Hematopoietic multipotent progenitor cell treated with erythropoietin and hydrocortisone succinate and interleukin-3 and kit ligand, for 8 days (in vitro differentiated cells): ENCODE measurements at places on chromosomes 12 and 14.

DNA sequence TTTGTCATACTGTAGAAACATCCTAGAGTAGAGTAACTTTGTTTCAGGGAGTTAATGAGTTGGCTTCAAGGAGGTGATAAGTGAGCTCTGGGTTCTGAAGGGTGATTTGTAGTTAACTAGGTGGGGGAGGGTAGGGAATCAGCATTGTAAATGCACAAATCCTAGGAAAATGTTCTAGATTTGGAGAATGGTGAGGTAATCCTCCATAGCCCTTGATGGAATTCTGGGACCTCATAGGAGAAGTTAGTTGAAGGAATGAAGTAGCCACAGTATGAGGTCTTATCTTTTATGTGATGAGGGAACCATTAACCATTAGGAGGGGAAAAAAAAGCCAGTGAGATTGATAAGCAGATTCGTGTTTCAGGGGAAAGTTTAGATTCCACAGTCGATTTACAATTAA is 8.0 kb downstream of the CNOT2 start:
- no peak for DNase-seq

GRCh38 chr14:89844508-89844907 is 110.0 kb downstream of the EFCAB11 start:
- DNase-seq: no peak

GRCh38 chr12:11500861-11501230 is 105.5 kb upstream of the PRB2 start:
- DNase-seq: no peak

DNA sequence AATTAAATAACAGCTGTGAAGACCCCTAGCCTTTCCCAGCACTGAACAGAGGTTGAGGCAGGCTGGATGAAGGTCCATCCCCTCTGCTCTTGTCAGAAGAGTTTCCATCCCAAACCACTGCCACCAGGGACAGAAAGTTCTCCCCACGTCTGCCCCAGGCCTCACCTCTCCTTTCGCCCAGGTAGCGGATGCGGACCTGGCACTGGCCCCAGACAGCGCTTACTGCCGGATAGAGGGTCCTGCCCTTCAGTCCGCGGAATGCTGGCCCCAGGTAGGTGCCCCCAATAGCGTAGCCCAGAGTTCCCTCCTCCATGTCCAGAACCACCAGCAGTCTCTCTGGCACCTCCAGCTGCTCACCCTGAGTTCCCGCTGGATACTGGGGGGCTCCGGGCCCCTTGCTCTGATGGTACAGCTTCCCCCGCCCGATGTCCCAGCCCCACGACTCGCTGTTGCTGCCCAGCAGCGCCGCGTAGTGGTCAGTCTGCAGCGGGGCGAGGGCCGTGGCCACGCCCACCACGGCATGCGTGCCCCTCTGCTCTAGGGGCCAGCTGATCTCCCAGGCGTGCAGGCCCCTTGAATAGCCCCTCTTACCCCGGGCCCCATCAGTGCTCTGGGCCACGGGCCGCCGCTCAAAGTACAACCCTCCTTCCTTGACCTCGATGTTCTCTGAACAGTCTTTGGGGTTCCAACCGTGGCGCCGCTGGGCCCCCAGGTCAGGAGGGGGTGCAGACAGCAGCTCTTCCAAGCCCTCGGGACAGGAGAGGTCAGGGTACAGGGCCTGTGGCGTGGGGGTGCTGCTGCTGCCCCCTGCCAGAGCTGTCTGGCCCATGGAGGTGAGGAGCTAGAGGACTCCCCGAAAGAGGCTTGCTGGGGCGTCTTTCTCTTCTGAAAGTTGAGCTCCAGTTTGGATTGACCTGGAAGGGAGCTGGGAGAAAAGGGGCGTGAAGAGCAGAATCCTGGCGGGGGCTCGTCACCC is 742 bp downstream of the SPSB2 start:
- peak; percentile 77 for DNase-seq

DNA sequence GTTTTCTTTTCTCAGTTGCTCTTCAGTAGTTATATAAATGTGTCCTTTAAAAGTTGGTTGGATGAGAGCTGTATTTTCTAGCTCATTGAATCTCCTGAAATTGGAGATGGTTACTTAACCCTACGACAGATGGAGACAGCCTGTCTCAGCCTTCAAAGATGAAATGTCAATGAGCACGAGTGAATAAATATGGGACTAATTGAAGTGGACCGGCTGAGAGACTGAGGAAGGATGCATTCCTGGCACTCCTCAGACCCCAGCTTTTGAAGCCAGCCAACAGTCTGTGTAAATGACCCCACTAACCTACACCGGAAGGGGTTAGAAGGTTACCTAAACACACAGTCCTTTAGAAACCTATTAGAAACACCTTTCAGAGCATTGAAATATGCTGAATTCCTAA is 46.6 kb downstream of the PDZRN4 start:
- DNase-seq: no peak

GRCh38 chr14:103748534-103748857 is 32.9 kb downstream of the ZFYVE21 start:
- no peak for DNase-seq

DNA sequence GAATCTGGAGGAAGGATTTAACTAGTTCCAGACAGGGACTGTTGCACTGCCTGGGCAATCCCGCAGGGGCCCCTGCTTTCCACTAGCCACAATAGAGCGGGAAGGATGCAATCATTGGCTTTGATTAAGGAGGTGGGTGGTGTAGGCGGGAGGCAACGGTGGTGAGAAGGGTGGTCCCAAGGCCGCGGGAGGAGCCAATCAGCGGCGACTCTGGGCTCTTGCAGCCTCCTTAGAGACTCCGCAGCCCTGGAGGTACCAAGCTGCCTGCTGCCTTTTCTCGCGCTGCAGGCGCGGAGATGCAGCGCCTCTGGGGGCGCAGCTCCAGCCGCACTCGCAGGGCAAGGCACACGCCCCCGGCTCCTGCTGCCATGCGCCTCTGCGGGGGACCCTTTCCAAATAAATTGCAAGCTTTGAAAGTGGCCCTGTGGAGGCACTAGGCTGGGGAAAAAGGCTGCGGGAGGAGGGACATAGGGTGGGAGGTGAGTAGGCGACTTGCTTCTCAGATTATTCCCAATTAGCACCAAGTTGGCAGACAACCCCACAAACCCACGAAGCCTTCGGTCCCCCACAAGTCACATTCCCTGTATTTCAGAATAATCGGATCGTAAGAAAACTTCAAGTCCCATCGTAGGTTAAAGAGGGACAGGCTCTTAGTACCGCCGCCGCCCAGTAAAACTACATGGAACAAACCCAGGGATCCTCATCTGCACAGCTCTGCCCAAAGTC is 858 bp upstream of the KCNA1 start:
- no peak for DNase-seq

- DNase-seq: no peak
Measured at GRCh38 chr12:124191966-124192365, 102.9 kb upstream of the RFLNA start.

GRCh38 chr14:76117789-76118484 is 33.8 kb upstream of the GPATCH2L start:
- no peak for DNase-seq

GRCh38 chr12:24853094-24853493 is 95.8 kb downstream of the BCAT1 start:
- no peak for DNase-seq

GRCh38 chr14:43165651-43166050 is 1341.4 kb downstream of the FSCB start:
- DNase-seq: no peak

- DNase-seq: no peak
Measured at GRCh38 chr14:78683206-78683605, 513.0 kb downstream of the NRXN3 start.

DNA sequence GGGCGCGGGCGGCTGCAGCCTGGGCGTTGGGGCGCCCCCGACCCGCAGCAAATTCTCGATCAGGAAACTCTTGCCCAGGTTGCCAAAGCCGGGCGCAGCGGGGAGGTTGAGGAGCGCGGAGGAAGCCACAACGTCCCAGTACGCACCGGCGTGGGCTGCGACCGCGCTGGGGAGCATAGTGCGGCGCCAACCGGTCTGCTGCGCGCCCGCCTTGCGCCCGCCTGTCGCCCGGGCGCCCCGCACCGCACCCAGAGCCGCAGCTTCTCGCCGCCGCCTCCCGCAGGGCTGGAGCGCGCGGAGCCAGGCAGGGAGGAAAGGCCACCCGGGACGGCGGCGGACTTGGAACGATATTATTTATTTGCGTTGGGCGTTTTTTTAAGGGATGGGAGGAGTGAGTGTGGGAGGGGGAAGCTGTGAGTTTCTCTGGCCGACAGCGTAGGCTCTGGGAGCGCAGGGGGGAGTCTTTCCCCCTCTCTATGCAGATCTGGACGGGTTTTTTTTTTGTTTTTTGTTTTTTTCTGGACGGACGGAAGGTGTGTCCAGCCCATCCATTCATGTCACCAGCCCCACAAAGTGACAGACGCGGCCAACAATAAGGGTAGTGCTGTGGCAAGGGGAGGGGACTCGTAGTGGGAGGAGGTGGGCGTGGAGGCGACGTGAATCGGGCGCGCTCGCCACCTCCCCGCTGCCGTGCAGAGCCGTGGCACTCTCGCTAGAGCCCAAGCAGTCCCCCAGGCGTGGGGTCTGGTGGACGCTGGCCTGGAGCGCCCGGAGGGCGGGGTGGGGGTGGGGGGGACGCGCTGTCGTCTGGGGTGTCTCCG is at the start of gene DBX2:
TSS of gene DBX2 (minus strand) at position 349 of the 821 bp plus-strand sequence. CDS start at position 177, 172 bp downstream.
- DNase-seq: no peak

- DNase-seq: no peak
Measured at GRCh38 chr12:5548152-5548943, 116.4 kb downstream of the NTF3 start.

- no peak for DNase-seq
Measured at GRCh38 chr12:11901701-11902524, 168.8 kb upstream of the BCL2L14 start.

DNA sequence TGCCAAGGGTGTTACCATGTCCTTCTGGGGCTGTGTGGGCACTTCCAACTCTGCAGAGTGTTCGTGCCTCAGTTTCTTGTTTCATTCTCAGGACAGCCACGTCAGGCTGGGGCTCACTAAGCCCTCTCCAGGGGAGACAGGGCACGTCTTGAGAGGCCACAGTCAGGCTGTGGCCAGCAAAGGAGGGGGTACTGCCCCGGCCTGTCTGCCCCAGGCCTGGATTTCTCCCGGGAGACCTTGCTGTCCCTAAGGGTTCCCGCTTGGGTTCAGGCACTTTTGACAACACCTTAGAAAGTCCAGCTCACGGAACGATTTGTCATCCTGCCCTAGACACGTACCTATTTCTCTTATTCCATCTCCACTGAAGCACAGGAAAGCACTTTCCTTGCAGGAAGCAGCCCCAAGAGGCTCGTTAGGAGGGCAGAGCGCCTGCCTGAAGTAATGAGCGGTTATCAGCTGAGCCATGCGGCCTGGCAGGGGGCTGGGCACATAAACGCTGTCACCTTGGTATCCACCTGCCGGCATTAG is 290.4 kb upstream of the RTL1 start:
- DNase-seq: no peak

- no peak for DNase-seq
Measured at GRCh38 chr14:104930526-104931303, 6.0 kb downstream of the PLD4 start.

GRCh38 chr12:42961395-42961794 is 371.8 kb upstream of the PRICKLE1 start:
- DNase-seq: no peak

DNA sequence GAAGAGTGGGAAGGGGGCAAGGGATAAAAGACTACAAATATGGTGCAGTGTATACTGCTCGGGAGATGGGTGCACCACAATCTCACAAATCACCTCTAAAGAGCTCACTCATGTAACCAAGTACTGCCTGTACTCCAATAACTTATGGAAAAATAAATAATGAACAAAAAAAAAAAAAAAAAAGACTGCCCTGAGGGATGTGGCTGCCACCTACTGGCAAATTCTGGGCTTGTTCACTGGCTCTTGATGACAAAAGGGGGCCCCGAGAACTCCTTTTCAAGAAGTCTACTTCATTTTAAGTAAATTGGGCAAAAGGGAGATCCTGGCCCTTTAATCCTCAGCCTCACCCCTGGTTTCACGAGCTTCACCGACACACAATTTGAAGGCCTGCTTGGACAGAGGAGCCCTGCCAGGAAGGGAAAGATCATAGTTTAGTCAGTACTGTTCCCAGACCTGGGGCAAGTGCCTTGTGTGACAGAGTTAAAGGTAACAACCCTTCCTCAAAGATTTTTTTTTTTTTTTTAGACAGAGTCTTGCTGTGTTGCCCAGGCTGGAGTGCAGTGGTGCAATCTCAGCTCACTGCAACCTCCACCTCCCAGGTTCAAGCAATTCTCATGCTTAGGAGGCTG is 26.1 kb upstream of the STAC3 start:
- peak; percentile 56 for DNase-seq

DNA sequence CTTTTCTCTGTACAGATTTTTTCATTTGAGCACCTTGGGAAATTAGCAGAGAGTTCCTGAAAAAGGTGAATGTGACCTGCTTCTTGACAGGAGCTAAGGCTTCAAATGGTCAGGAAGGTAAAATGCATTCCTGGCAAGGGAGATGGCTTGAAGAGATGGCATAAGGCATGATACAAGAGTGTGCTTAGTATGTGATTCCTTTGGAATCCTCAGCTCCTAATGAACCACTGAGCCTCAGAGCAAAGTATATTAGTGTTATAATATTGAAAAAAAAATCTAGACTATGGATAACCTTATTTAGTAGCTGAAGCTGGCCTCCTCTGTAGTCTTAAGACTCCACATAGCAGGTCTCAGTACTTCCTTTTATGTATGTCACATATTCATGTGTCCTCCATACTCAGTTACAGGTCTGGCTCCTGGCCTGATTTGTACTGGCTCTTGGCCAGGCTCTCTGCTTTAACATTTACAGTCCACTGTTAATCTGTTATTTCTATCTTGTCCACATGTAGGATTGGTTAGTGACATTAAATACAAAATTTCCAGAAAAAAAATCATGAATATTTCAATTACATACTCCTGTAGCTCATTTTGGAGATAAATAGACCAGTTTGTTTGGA is 17.9 kb downstream of the TOGARAM1 start:
- DNase-seq: no peak

- peak; percentile 92 for DNase-seq
Measured at GRCh38 chr14:20855652-20856291, 35.4 kb upstream of the RNASE3 start.

GRCh38 chr14:34251662-34252061 is 210.4 kb downstream of the SPTSSA start:
- no peak for DNase-seq

DNA sequence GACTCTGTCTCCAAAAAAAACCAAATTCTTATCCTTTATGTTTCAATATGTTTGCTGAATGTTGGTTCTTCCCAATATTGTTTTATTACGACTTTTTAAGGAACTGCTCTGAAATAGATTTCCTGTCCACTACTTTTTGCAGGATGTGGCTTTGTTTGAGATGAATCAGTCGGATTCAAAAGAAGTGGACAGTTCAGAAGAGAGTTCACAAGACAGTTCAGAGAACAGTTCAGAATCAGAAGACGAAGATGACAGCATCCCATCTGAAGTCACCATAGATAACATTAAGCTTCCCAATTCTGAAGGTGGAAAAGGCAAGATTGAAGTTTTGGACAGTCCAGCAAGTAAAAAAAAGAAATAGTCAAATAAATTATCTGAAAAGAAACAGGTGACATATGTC is 8.2 kb downstream of the NOPCHAP1 start:
- no peak for DNase-seq

GRCh38 chr12:124583854-124584253 is 16.4 kb upstream of the NCOR2 start:
- no peak for DNase-seq

- DNase-seq: no peak
Measured at GRCh38 chr12:83665634-83666218, 979.0 kb downstream of the TMTC2 start.
